ENCODE measurements at places on chromosomes 6 and 20.

- no peak for DNase-seq
Measured at GRCh38 chr6:69647726-69648125, 149.1 kb downstream of the LMBRD1 start.

GRCh38 chr6:112291161-112291762 lies 36.9 kb upstream of the LAMA4 start:
- DNase-seq = no peak

DNA sequence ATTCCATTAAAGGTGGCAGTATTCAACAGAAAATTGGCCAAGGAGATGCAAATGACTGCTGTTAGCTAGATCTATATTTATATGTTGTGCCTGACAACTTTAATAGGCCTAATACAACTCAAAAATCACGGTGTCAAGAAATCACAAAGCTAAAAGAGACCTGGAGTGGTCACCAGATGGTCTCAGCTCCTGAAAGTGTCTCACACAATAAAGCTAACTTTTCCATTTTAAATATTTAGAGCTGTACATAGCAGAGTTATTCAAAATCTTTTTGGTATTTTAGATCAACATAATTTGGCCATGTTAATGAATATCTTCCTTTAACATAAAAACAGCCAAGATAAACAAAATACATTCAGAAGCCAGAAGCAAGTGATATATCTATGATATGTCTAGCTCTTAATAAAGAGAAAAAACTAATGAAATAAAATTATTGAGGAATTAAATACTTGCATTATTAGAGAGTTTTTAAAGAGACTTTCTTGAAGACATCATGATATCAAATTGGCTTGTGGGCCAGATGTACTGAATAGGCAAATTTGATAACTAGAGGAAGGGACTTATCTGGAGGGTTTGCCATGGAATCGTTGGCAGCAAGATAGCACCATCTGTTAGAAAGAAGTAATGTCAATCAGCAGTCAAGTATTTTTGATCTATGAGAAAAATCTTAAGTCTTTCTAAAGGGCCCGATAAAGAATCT lies 84.9 kb upstream of the SCAF8 start:
- DNase-seq = no peak

DNA sequence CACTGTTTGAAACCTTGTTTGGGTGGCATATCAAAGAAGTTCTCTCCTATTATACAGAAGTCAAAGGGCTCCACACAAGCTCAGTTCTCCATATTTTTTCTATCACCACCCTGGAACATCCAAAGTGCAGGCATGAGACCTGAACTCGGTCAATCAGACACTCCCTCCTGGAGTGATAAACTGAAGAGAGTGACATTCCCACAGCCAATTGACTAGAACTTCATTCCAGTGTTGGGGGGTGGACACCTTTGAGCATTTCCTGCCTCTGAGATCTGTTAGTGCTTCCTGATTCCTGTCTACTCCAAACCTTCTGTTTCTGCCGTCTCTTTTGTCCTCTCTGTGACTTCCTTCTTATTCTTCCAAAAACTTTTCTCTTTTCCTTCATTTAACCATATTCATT lies 220.7 kb upstream of the NOX3 start:
- DNase-seq = no peak

DNA sequence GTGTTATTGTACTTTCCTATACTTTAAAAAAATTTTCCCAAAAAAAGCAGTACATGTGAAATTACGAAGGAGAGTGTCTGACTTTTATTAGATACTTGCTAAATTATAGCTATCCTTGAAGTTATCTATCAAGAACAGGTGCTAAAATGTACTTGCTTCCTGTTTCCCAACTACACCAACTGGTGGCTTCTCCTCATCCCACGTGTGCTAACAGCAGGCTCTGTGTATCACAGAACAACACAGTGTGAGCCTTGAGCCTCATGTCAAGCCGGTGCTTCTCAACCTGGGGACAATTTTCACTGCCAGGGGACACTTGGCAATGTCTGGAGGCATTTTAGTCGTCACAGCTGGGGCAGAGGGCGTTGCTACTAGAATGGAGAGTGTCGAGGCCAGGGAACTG lies 36.2 kb upstream of the CDYL start:
- DNase-seq = no peak

- peak; percentile 19 for DNase-seq
Measured at GRCh38 chr20:52104546-52105441, 86.8 kb downstream of the ZFP64 start.

DNA sequence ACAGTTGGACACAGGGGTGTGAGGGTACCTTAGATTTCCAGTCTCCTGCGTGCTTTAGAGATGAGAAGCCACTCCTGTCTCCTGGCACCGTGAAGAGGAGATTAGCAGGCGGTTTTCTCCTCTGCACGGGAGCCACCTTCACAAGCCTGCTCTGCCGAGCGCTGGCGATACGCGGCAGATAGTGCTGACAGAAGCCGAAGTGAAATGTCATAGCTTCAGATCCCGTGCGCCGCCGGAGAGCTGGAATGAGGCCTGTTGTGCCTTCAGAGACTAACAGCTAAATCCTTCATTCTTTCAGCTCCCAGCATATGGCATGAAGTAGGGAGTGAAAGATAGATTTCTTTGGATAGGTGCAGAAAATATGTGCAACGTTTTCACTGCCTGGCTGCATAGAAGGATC lies 371.0 kb downstream of the TAF4 start:
- DNase-seq = no peak

DNA sequence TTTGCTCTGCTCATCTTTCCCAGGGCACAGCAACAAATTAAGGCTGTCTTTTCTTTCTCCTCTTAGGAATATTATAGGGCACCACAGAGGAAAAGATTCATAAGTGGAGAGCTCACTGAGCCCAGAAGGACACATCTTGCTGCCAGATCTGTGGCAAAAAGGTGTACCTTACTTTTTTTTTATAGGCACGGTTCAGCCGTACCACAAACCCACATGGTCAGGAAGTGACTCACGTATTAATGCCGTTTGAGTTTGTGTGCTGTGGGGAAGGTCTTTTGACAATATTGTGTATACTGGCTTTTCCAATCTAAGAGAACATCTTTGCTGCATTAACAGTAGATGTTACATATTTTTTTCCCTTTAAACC lies 28.4 kb downstream of the PAQR8 start:
- DNase-seq = peak; percentile 73

DNA sequence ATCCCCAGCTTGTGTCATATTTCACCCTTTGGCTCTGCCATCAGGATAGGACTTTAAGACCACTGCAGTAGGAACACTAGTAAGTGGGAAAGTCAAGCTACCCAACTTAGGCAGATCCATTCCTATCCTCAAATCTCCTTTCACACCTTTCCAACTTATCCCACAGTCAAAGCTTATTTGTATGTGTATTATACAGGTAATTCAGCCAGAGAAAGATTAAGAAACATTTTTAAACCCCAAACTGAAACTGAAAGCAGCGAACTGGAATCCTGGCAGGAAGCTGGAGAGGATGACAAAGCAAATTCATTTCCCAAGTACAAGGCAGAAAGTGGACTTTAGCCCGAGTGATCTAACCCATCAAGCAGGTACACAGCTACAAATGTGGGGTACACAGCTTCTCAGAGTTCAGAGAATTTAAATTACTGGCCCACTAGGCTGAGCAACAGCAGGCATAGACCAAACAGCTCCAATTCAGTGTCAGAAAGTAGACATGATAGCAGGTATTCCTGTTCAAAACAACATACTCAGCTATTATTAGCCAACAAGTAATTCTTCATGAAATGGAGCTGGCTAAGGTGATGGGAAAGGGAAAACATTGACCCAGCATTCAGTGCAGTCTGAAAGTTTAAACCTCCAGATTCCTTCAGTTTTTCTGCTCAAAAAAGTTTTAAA lies 39.1 kb downstream of the ILRUN start:
- DNase-seq = peak; percentile 73

- DNase-seq = no peak
Measured at GRCh38 chr20:61357119-61357518, 105.1 kb downstream of the CDH4 start.

DNA sequence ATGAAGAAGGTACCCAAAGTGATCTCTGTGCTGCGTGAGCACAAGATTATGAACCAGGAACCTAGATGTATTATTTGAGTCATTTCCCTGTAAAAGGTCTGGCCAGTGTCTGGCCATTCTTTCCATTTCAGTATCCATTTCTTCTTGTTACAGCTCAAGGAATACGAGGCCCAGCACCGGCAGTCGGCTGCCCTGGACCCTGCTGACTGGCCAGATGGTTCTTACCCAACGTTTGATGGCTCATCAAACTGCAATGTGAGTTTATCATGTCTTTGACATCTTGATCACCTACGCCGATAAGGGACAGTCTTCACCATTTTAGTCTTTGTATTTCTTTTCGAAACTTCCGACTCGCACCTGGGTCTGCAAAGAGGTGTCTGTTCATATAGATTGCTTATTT lies 144.8 kb downstream of the SASH1 start:
- DNase-seq = no peak

DNA sequence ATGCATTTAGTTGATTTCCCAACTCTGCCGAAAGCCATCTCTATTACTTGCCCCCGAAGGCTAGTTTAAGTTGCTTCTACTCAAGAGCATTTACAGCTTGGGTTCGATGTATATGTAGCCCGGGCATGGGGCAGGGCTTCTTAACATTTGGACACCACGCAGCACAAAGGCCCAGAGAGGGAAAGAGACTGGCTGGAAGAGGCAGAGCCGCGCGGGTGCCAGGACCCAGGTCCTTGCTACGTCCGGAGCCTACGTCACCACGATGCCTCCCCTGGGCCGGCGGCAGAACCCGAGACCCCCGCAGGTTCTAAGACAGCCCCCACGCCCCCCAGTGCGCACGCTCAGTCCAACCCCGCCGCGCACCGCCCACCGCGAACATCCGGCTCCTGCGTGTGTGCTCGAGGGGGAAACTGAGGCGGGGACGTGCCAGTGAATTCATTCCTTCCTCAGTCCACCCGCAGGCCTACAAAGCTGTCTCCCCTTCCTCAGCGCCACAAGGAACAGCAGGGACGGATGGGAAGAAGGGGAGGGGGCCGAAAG lies 367 bp upstream of the PCIF1 start:
- no peak for DNase-seq

DNA sequence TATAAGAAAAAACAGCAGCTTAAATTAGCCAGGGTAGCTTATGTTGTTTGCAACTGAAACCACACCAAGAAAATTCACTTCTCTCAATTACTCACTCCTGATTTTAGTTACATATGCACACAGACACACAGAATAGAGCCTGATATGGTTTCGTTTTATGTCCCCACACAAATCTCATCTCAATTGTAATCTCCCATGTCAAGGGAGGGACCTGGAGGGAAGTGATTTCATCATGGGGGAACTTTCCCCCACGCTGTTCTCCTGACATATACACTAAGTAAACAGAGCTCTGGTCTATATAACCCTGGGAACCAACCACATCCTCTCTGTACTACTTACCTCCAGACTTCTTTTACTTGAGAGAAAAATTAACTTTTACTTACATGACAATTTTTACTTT lies 9.8 kb downstream of the OR12D1 start:
- no peak for DNase-seq

GRCh38 chr6:31945507-31946369 lies at the start of gene CFB:
TSS of gene CFB (plus strand) at chr6:31946095. CDS start at chr6:31946222, 127 bp downstream.
- DNase-seq = peak; percentile 95

GRCh38 chr20:45592574-45593189 lies 13.6 kb upstream of the WFDC8 start:
- DNase-seq = peak; percentile 56

- no peak for DNase-seq
Measured at GRCh38 chr6:5278047-5278446, 16.7 kb downstream of the FARS2 start.

GRCh38 chr6:125549202-125549884 lies 200.1 kb upstream of the HEY2 start:
- DNase-seq = no peak

DNA sequence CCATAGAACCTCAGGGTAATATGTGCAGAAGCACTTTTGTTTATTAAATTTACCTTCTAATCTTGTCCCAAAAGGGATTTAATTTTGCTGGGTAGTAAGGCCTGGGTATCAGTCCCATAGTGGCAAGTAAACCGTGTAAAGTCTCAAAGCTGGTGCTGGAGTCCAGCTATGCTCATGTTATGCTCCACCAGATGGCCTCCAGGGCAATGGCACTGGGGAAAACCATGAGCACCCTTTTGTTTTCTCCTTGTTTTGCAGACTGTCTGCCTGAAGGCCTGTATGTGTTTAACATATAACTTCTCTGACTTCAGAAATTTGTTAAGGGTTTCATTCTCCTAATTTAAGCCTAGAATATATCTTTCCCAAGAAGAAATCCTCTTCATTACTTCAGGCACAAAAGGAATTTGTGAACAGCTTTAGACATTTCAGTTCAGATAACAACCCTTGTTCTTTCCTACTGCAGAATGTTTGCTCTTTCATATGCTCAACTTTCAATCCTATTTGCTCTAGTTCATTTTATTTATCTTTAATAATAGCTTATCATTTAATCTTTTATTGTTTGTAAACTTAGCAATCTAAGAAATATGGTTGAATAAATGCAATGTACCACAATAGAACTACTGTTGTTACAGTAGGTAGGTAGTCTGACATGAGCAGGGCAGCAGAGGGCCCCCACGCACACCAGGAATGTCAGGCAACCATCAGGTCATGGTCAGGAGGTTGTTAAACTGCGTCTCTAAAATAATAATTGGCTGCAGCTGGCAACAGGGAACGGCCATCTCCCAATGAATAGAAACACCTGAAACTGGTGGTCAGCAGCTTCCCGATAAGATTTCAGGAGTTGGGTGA lies 162.8 kb downstream of the TENT5A start:
- no peak for DNase-seq

DNA sequence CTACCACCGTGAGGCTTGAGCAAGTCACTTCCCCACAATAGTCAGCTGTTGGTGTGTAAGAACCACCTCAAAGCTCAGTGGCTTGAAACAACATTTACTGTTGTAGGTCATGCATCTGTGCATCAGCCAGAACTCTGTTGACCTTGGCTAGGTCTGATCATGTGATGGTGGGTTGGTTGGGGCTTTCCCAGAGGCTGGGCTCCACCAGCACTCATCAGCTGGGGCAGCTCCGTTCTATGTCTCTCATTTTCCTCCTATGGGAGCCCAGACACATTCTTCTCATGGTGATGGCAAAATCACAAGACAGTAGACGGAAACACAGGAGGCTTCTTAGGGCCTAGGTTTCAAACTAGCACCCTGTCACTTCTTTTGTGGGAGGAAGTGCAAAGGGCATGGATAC lies 42.8 kb upstream of the PSMF1 start:
- no peak for DNase-seq

- DNase-seq = peak; percentile 39
Measured at GRCh38 chr6:41836660-41837052, 49.2 kb downstream of the TOMM6 start.

- peak; percentile 33 for DNase-seq
Measured at GRCh38 chr6:20875369-20875963, 341.2 kb downstream of the CDKAL1 start.

- peak; percentile 66 for DNase-seq
Measured at GRCh38 chr6:125102891-125103290, 50.7 kb upstream of the TPD52L1 start.

- no peak for DNase-seq
Measured at GRCh38 chr20:62056975-62057374, 8.7 kb downstream of the TAF4 start.
